ENCODE measurements at places on chromosomes 3 and 15. TPM values are rescaled to one million over a fixed set of nuclear protein-coding genes. Genes with fewer than 3 reads are reported as not detected.

Gene FAM174B
- 3.1 TPM for total RNA-seq

Gene RGMA
- total RNA-seq: 0.07 TPM

Gene CD80
- total RNA-seq: 17.7 TPM

Gene SETD5
- total RNA-seq: 133 TPM

Gene IQCH
- 1.3 TPM for total RNA-seq

Gene CISH
- 481 TPM for total RNA-seq

Gene GOLGA8H
- not detected for total RNA-seq

Gene CHRNA3
- total RNA-seq: not detected

Gene EPHA3
- not detected for total RNA-seq

Gene TRPC1
- 0.81 TPM for total RNA-seq
